Stimulated activated CD8-positive, alpha-beta memory T cell treated with anti-CD3 and anti-CD28 coated beads, Interleukin-2, amount 100 ng/mL, for 48 hours (primary cell): ENCODE measurements at places on chromosomes 3 and 15.

GRCh38 chr3:186095561-186096081 is 13.3 kb downstream of the ETV5 start:
- no peak for DNase-seq

GRCh38 chr15:56919031-56919608 is 676 bp downstream of the TCF12 start:
- peak; percentile 43 for DNase-seq

GRCh38 chr15:66253418-66254088 is at the start of gene MEGF11:
Gene MEGF11, minus strand, starts transcription at chr15:66253750. Its CDS starts 125,347 bp downstream, at chr15:66128403.
- DNase-seq = no peak

DNA sequence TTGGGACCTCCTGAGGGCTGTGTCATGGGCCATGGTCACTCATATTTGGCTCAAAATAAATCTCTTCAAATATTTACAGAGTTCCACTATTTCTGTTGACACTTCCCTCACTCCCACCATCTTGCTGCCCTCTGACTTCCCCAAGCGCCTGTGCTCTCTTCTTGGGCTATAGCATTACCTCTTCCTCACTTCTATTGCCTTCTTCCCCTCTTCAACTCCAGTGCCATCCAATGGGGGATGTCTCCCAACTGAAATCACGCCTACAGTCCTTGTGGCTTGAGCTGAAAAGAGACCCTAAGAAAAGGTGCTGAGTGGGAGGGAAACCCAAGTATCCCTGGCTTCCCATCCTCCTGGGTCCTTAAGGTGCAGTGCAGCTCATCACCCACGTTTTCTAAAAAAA is 21.8 kb downstream of the UMPS start:
- no peak for DNase-seq

GRCh38 chr15:100141311-100142001 is 200.3 kb downstream of the ADAMTS17 start:
- DNase-seq = no peak

GRCh38 chr3:71579935-71580406 is 3.6 kb downstream of the FOXP1 start:
- DNase-seq = no peak
